Ureter (tissue), 1 donor: ENCODE measurements at places on chromosomes 6 and 20. TPM values are rescaled to one million over a fixed set of nuclear protein-coding genes. Genes with fewer than 3 reads are reported as not detected.

Gene PDE10A
- total RNA-seq = 47.0 TPM

DNA sequence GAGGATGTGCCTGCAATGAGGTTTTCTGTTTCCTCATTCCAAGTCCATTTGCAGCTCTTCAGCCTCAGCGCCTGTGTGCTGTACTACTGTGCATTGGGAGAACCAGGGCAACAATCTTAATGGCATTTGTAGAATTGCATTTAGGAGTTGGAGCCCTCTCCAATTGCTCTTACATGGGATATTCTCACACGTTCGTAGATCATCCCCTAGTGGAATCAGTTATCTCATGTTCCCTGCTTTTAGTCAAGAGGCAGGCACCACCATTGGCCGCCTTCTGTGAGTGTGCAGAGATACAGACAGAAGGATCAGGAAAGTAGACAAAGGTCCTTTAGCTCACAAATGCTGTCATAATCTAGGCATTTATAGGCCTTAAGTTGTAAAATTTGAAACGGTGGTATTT, 84.2 kb upstream of the RGS17 start:
- no peak for DNase-seq

DNA sequence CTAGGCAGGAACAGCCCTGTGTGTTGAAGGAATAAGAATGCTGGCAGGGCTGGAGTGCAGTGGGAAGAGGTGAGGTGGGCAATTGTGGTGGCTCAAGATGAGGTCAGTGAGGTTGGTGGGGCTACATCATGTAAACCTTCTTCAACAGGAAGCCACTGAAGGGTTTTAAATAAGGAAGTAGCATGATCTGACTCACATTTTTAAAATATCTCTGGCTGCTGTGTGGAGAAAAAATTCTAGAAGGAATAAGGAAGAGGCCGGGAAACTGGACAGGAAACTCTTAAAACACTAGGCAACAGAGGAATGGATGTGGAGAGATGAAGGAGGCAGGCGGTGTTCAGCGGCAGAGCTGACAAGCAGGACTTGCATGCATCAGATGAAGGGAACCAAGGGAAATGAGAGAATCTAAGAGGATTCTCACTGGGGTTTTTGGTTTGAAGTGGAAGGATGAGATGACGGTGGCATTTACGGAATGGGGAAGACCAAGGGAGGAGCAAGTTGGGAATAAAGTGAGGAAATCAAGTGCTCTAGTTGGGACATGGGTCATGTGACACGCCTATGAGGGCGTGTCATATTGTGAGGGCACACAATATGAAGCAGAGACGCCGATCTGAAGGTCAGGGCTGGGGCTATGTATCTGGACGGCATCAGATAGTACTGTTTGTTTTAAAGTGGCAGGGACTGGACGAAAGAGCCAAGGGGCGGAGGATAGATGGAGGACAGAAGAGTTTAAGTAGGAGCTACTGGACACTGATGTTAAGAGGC, 18.2 kb downstream of the TMEM242 start:
- DNase-seq = no peak

GRCh38 chr20:1820138-1821079, 74.8 kb upstream of the SIRPA start:
- no peak for DNase-seq

GRCh38 chr6:98639089-98639635, 195.2 kb upstream of the POU3F2 start:
- no peak for DNase-seq

DNA sequence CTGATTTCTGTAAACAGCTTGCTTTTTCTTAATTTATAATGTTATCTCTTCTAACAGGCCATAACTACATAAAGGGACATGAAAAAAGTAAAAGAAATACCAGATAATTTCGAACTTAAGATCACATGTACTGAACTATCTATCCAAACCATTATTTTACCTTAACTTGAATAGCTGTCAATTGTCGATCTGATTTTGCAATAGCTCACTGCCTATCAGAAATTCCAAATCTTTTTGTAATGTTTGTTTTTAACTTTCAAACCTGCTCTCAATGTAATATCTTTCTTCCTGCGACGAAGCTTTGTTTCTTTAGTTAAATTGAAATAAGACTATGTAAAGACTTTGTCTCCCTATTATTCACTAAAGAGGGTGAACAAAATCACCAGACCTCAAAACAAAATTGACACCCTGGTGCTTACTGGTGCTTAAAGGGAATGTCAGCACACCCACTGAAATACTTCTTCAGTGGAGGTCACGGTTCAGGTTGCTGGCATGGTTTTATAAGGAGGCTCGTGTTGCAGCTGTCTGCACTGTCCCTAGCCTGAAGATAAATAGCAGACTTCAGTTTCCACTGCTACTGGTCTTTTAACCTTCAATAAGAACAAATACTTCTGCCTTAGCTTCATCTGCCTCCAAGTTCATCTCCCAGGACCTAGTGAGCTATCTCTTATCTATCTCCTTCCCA, 117.5 kb upstream of the QKI start:
- no peak for DNase-seq

Gene LCA5
- 5.8 TPM for total RNA-seq

Gene ANKRD6
- total RNA-seq = 34.3 TPM

Gene HIVEP2
- total RNA-seq = 29.0 TPM

DNA sequence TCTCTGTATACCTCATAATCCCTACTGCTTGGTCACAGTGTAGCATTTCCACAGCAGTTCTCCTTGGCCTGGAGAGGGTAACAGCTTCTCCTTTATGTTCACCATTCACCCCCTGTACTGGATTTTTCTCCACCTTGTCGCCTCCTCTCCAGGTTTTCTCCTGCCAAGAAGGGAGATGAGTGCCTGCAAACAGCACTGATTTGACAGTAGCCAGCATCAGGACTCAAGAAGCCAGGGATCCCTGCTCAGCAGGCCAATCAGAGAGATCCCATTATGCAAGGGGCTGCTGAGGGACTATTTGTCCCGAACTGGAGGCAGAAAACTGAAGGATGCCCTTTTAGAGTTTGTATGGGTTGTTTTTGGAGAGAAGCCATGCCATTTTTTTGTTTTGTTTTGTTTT, 68.6 kb upstream of the RIPOR2 start:
- DNase-seq = no peak

Gene TGM3
- not detected for total RNA-seq
